ENCODE measurements at places on chromosomes 12 and 14. TPM values are rescaled to one million over a fixed set of nuclear protein-coding genes. Genes with fewer than 3 reads are reported as not detected.

- no peak for DNase-seq
These were observed 76.9 kb upstream of the ANO4 start for GRCh38 chr12:100717733-100718067.

- no peak for DNase-seq
These were observed 769.4 kb downstream of the MED13L start for GRCh38 chr12:115507951-115508722.

DNA sequence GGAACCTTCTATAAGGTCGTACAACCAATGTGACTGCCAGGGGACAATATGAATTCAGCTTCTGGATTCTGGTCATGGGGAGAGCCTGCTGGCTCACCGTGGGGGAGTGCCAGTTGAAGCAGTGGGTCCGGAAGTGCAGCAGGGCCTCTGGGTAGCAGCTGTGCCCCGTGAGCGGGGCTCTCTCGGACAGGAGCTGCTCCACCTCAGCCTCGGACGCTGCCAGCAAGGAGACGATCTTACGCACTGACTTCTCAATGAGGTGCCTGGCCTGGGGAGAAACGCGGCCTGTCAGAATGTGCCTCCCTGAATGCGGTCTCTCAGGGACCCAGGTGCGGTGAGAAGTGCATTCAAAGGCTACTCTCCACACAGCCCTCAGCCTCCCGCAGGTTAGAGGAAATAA, 42.0 kb downstream of the LGMN start:
- DNase-seq: no peak

DNA sequence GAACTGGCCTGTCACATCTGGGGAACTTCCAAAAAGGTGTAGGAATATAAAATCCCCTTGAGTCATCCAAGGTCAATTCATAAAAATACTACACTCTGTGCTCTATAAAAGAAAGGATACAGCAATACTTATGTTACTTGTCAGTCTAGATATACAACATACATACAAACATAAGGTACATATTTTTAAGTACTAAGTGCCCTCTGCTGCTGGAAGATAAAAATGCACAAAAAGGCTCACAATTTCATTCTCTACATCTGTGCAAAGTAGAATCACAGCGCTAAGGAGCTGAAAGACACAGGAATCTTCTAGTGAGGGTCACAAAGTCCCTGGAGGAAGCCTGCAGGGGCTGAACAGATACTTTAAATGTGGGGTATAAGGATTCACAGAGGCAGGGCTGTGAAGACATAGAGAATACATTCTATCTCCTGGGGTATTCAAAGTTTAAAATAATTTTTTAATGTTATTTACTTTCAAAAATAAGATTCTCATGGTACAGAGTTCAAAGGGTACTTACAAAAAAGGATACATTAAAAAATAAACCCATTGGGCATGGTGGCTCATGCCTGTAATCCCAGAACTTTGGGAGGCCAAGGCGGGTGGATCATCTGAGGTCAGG, 10.2 kb upstream of the GOLGA5 start:
- peak; percentile 81 for DNase-seq

DNA sequence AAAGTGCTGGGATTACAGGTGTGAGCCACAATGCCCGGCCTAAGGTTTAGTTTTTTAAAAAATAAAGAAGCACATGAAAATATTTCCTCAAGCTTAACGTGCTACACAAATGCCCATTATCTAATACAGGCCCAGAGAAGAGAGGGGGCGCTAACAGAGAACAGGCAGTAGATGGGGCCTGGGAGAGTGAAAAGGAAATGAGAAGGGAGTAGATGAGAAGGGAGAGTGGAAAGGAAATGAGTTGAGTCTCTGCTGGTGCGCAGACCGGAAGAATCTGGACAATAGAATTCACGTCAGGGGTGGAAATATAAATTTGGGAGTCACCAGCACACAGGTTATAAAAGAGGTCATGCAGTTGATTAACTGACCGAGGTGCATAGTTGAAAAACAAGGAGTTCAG, 10.7 kb downstream of the PXN start:
- no peak for DNase-seq

GRCh38 chr12:52971679-52972329, 22.9 kb downstream of the KRT18 start:
- no peak for DNase-seq

- DNase-seq: no peak
These were observed 48.2 kb downstream of the PLEKHA5 start for GRCh38 chr12:19177754-19178153.

- DNase-seq: no peak
These were observed 25.1 kb downstream of the LRTM2 start for GRCh38 chr12:1845427-1845826.

DNA sequence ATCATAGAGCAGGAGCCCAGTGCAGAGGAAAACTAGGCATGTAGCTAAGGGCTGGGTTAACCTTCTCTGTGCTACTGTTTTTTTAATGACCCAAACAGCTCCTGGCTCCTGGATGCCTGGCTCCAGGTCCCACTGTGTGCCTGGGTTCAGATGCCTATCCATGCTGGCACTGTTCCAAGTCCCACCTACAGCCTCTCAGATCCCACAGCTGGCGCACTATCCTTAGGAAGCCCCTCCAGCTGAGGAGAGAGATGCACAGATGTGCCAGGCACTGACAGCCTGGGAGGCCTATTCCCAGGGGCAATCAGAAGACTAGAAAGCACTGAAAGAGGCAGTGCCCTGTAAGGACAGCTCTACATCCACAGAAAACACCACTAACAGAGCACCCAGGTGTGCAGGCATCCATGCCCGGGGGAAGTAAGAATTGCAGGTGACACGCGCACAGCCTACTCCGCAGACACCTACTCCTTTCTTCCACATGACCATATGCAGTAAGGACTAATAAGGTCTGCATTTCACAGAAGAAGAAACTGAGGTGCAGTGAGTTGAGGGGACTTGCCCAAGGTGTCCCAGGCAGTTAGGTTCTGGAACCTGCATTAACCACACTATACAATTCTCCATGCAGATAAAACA, 51.2 kb downstream of the PITPNM2 start:
- no peak for DNase-seq

GRCh38 chr14:63297372-63298063, 21.2 kb downstream of the GPHB5 start:
- DNase-seq: no peak

DNA sequence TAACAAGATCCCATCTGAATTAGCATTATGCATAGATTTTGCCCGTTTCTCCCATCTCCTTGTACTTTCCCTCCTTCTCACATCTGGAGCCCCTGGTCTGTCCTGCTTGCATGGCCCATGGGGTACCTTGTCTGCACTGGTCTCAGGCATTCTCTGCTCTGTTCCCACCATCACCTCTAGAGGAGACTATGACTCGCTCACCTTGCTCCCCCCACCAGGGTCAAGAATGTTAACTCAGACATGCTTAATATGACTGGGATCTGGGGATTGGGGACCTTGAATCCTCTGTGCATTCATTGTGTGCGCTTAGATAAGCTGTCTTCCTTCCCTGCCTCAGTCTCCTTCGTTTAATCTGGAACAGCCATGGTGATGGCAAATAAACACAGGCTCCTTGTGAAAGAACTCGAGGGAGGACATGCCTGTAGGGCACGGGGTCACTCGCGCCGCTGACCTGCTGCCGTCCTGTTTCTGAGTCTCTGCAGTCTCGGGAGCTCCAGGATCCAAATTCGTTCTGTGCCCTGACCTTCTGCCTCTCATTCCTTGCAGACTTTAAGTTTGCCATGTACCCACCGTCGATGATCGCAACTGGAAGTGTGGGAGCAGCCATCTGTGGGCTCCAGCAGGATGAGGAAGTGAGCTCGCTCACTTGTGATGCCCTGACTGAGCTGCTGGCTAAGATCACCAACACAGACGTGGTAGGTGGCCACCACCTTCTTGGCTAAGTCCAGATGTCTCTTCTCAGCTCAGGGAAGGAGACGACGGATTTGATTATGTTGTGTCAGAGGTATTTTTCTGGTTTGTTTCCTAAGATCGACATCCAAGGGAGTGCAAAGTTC, 15.0 kb downstream of the CCND2 start:
- no peak for DNase-seq

DNA sequence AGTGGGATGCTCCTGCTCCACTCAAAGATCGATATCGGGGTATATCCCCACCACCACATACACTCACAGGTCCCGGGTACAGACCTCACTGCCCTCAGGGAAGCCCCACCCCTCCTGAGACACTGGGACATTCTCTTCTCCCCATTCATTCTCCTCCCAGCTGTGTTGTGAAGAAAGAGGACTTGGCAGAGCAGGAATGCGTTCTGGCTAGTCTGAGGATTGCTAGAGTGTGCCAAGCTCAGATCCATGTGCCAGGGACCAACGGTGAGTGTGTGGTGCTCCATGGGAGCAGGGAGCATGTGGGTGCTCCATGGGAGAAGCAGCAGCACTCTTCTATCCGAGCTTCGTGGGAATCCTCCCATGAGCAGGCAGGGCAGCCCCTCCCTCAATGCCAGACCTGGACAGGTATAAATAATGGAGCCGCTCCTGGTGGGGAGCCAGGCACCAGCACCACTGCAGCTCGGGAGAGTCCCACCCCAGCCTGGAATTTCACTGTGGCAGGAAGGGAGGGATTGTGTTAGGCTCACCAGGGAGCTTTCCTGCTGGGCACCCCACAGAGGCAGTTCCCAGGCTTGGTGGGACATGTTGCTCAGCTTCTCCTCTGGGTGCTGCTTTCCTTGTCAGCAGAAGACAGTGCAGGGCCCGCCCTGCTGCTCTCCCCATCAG, 2.3 kb upstream of the KRT5 start:
- no peak for DNase-seq

DNA sequence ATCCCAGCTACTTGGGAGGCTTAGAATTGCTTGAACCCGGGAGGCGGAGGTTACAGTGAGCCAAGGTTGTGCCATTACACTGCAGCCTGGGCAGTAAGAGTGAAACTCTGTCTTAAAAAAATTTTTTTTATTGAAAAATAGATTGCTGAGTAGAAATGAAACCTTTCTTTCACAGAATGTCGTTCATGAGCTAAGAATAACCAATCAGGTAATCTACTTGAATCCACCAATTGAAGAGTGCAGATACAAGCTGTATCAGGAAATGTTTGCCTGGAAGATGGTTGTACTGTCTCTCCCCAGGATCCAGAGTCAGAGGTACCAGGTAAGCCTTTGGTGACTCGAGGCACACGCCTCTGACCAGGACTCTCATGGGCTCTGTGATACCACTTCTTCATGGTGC, 27.0 kb downstream of the DYNC1H1 start:
- DNase-seq: no peak

DNA sequence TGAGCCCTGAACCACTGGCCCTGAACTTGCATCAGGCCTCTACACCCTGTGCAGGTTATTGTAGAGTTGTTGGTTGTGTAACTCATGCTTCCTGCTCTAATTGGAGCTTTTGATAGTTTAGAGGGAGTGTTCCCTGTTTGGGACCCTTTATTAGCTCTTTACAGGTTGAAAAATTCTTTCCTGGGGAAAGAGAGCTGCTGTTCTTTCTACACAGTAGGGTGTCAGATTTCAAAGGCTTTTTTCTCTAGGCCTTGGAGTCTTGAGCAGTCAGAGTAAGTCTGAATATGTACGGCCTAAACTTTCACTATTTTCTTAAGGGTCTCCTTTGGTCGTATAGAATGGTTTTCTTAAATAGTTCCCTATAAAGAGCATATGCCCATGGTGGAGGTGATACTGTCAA, 60.8 kb upstream of the NEDD1 start:
- no peak for DNase-seq

DNA sequence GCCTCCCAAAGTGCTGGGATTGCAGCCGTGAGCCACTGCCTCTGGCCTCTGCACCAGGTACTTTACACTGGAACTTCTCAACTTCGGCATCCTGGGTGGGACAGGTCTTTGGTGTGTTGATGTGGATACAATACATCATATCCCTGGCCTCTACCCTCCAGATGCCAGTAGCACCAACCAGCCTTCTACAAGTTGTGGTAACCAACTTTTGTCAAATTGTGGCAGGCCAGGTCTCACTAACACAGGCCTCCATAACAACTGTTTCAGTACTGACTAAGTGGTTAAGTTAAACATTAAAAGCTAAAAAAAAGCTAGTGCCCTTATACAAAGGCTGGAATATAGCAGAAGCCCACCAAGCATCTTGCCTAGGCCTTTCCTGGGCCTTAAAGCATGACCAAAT, 232.9 kb downstream of the PCNX1 start:
- DNase-seq: no peak

DNA sequence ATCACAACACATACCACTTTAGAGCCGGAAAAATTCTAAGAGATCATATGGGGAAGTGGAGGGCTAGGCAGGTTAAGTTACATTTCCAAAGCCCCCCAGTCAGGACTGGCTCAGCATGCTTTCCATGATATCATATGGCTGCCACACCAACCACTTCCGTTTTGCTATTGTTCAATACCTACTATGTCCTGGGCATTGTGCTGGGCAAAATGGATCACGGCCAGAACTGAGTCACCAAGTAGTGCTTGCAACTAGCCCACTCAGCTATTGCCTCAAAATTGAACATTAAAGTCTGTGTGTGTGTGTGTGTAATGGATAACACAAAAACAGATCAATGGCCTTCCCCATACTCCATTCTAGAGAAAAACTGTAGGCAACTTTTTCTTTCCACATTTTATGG, 22.7 kb downstream of the WIF1 start:
- no peak for DNase-seq

GRCh38 chr14:23895480-23895879, 58.1 kb upstream of the DHRS4 start:
- DNase-seq: peak; percentile 28

DNA sequence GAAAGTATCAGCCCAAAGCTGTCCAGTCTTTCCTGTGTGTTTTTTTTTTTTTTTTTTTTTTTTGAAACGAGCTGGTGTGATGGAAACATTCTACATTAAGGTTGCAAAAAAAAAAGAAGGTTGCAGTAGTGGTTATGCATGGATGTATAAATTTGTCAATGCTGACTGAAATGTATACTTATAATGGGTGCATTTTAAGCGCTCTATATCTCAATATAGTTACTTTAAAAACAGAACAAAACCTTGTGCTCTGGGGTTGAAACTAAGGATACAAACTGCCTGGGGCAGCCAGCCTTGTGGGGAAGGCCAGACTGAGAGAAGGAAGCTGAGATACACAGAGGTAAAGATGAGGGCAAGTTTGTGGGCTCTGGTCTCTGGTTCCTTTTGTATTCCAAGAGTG, 87.3 kb upstream of the RMST start:
- DNase-seq: no peak

PMCH gene
- polyA plus RNA-seq: 0.41 TPM

SERPINA3 gene
- polyA plus RNA-seq: 0.19 TPM

AKAP5 gene
- polyA plus RNA-seq: 0.64 TPM

USP44 gene
- 0.60 TPM for polyA plus RNA-seq

PKP2 gene
- 8.4 TPM for polyA plus RNA-seq

TNFAIP2 gene
- 48.8 TPM for polyA plus RNA-seq

EID3 gene
- 2.3 TPM for polyA plus RNA-seq

MMP19 gene
- 1.6 TPM for polyA plus RNA-seq

POTEM gene
- not detected for polyA plus RNA-seq
